Regular cardiac myocyte (primary cell): ENCODE measurements at places on chromosomes 3 and 15. TPM values are rescaled to one million over a fixed set of nuclear protein-coding genes. Genes with fewer than 3 reads are reported as not detected.

Gene GOLGA8T
- 0.28 TPM in 1 of 2 replicates, not detected in the other for total RNA-seq

Gene GMNC
- total RNA-seq = under 0.01 and 0.28 TPM in 2 replicates

Gene TMEM212
- not detected in 2 replicates for total RNA-seq

Gene LTF
- 0.38 and 2.0 TPM in 2 replicates for total RNA-seq

Gene AMT
- total RNA-seq = 0.38 and 0.85 TPM in 2 replicates

Gene BNC1
- total RNA-seq = 5.8 and 6.5 TPM in 2 replicates

Gene ISY1
- 23.1 and 35.5 TPM in 2 replicates for total RNA-seq

Gene GRK7
- not detected in 2 replicates for total RNA-seq

Gene MYH15
- total RNA-seq = 0.77 and 1.1 TPM in 2 replicates

Gene ROBO2
- total RNA-seq = under 0.01 TPM in 2 replicates

Gene CHRNA3
- 0.28 TPM in 1 of 2 replicates, not detected in the other for total RNA-seq

Gene DRD3
- not detected in 2 replicates for total RNA-seq

Gene MORC1
- not detected in 2 replicates for total RNA-seq

Gene C3orf62
- 0.28 and 0.96 TPM in 2 replicates for total RNA-seq

Gene PROS1
- total RNA-seq = 11.3 and 43.7 TPM in 2 replicates

Gene RNF123
- total RNA-seq = 21.3 and 22.3 TPM in 2 replicates

Gene CLDN16
- 0.38 and 0.56 TPM in 2 replicates for total RNA-seq

Gene KBTBD13
- not detected in 2 replicates for total RNA-seq

Gene GOLGA8Q
- total RNA-seq = 0.58 and 1.4 TPM in 2 replicates

Gene NTRK3
- total RNA-seq = 0.19 and 3.1 TPM in 2 replicates

Gene NEK11
- 4.2 and 7.6 TPM in 2 replicates for total RNA-seq

Gene TRAIP
- total RNA-seq = 1.4 and 9.0 TPM in 2 replicates

Gene TIPARP
- 38.0 and 61.2 TPM in 2 replicates for total RNA-seq

Gene CEMIP
- total RNA-seq = 72.9 and 1,057 TPM in 2 replicates

Gene TERC
- 199 and 580 TPM in 2 replicates for total RNA-seq

Gene SOX14
- not detected in 2 replicates for total RNA-seq

Gene GADL1
- total RNA-seq = under 0.01 TPM in 2 replicates

Gene CSPG5
- total RNA-seq = 0.19 and 0.28 TPM in 2 replicates

Gene B4GALT4
- total RNA-seq = 41.0 and 72.2 TPM in 2 replicates

Gene CDHR4
- not detected in 2 replicates for total RNA-seq

Gene HPS3
- 32.6 and 76.1 TPM in 2 replicates for total RNA-seq

Gene TGM4
- not detected in 2 replicates for total RNA-seq

Gene AQP9
- total RNA-seq = under 0.01 TPM in 1 of 2 replicates, not detected in the other
